ENCODE measurements at places on chromosomes 3 and 15.

- DNase-seq, result no peak
Observed at GRCh38 chr15:36844534-36844998, 255.8 kb downstream of the MEIS2 start.

- no peak for DNase-seq
Observed at GRCh38 chr3:14477311-14477935, 62.7 kb downstream of the GRIP2 start.

- DNase-seq, result no peak
Observed at GRCh38 chr15:77620297-77620696, 12.4 kb downstream of the LINGO1 start.

- no peak for DNase-seq
Observed at GRCh38 chr3:171557173-171557572, 97.0 kb upstream of the TNIK start.

DNA sequence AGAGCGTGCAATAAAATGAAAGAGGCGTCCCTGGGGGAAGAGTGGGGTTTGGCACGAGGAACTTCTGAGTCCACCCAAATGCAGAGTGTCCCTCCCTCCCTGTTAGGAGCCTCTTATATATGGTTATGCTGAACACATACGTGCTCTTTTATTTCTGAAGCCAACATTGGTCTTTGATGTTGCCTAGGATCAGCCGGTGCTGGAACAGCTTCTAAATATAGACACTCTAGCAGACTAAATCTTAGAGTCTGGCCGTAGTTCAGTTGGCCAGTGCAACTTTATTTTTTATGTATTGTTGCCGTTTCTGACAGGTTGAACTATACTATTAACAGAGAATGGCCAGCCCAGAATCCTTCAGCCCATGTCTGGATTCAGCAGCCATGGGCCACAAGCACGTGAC lies 128.7 kb downstream of the GHSR start:
- no peak for DNase-seq

DNA sequence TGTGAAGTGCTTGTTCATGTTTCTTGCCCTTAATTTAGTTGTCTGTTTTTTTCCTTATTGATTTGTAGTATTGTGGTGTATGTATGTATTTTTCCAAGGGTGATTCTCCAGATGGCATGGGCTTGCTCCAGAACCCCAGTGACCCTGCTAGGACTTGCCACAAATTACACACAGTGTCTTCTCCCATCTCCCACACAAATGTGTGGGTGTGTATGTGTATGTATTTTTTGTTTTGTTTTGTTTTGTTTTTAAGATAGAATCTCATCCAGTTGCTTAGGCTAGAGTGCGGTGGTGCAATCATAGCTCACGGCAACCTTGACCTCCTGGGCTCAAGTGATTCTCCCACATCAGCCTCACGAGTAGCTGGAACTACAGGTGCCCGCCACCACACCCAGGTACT lies 36.2 kb upstream of the ARID3B start:
- no peak for DNase-seq

DNA sequence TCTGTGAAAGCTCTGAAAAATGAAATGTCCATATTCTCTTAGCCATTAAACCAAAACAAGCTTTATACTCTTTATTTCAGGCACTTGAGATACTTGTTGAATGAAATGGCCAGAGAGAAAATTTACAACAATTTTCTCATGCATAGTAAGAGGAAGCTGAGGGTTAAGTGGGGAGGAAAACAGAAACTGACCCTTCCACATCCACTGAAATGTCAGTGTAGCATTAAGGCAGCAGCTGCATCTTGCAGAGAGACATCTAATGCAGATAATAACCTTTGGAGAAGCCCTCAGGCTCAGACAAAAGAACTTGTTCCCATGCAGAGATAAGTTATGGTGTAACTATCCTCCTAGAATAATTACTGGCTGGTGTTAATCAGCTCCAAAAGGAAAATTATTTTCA lies 34.0 kb downstream of the ZDHHC23 start:
- no peak for DNase-seq

DNA sequence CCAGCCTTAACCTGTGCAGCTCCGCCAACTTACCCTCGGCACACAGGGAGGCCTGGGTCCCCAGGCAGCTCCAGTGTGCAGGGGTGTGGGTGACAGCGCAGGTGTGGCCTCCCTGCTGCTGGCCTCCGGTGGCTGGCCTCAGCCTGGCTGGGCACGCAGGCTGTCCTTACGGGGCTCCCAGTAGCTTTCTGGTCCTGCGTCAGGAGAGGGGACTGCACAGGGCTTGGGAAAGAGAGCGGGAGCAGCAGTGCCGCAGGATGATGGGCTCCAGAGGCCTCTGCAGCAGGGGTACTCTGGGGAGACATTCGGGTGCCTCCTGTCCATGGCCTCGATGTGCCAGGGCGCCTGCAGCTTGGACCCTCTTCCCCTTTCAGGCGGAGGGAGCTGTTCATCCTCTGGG lies 9.4 kb downstream of the APBA2 start:
- DNase-seq, result no peak

- DNase-seq, result no peak
Observed at GRCh38 chr3:172803489-172803888, 53.0 kb downstream of the ECT2 start.

DNA sequence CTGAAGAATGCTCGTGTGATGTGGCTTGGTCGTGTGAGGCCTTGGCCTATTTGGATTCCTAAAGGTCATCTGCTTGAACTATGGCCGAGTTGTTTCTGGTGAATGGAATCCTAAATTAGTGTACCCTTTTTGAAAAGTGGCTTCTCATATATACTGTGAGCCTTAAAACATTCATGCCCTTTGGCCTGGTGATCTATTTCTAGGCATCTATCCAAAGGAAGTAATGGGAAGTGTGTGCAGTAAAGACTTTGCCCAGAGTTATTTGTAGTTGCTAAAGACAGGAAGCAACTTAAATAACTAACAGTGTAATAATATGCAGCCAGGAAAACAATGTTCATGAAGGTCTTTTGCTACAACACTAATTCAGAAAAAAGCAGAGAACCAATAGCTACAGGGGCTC lies 3.0 kb downstream of the DGKG start:
- no peak for DNase-seq

DNA sequence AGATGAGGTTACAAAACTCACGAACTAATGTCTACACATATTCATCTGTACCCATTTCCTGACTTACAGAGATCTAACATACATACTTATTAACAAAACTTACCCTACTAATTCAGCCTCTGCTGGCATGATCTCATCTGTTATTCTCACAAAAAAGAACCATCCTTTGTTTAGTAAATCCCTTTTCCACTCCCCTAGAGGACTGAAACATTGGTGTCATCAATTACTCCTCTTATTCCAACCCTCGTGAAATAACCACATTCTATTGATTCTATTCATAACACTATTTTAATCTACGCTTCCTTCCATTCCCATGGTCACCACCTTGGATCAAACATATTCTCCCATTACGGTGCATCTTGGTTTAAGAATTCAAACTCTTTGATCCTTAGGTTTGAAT lies 505.9 kb downstream of the SI start:
- no peak for DNase-seq

GRCh38 chr3:101185341-101185740 lies 135.0 kb downstream of the IMPG2 start:
- no peak for DNase-seq
